ENCODE measurements at places on chromosomes 12 and 14. TPM values are rescaled to one million over a fixed set of nuclear protein-coding genes. Genes with fewer than 3 reads are reported as not detected.

Gene CLEC9A
- 2.5 TPM for polyA plus RNA-seq

Gene TSPAN8
- 1.6 TPM for polyA plus RNA-seq

Gene TMEM229B
- 0.75 TPM for polyA plus RNA-seq

Gene TMEM132D
- 1.1 TPM for polyA plus RNA-seq

Gene MYF5
- not detected for polyA plus RNA-seq

Gene COPZ1
- 217 TPM for polyA plus RNA-seq

Gene DIO2
- polyA plus RNA-seq: 1.6 TPM

Gene TTC9
- polyA plus RNA-seq: 9.5 TPM

Gene PRICKLE1
- 51.1 TPM for polyA plus RNA-seq

Gene OR4E2
- not detected for polyA plus RNA-seq

Gene MUCL1
- polyA plus RNA-seq: not detected

Gene HHIPL1
- polyA plus RNA-seq: 3.1 TPM

Gene AMN
- polyA plus RNA-seq: 0.98 TPM

Gene RIPK3
- 3.5 TPM for polyA plus RNA-seq

Gene GPR84
- 0.39 TPM for polyA plus RNA-seq

Gene PSMB11
- not detected for polyA plus RNA-seq

Measured in left lung (tissue), 14 donors.